Occipital lobe (tissue), 3 donors: ENCODE measurements at places on chromosomes 11 and 22. TPM values are rescaled to one million over a fixed set of nuclear protein-coding genes. Genes with fewer than 3 reads are reported as not detected.

GRCh38 chr11:65381716-65382032 is 772 bp downstream of the SLC25A45 start:
- no peak for DNase-seq

The ARHGAP20 gene
- total RNA-seq, result 66.6 TPM

The CADM1 gene
- total RNA-seq, result 248 TPM

The MGAT3 gene
- 24.8 TPM for total RNA-seq

DNA sequence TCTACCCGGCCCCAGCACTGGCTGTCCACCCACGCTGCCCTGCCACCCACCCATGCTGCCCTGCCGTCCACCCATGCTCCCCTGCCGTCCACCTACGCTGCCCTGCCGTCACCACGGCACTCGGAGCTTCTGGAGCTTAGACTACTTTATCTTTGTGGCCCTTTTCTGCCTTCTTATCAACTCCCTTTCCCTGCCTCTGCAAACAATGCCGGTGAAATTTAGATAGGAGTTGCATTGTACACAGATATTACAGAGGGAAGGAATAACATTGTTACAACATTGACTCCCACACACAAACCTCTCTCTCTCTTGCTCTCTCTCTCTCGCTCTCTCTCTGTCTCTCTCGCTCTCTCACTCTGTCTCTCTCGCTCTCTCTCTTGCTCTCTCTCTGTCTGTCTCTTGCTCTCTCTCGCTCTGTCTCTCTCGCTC is 33.7 kb upstream of the BRSK2 start:
- no peak for DNase-seq

The SPA17 gene
- 5.1 TPM for total RNA-seq

DNA sequence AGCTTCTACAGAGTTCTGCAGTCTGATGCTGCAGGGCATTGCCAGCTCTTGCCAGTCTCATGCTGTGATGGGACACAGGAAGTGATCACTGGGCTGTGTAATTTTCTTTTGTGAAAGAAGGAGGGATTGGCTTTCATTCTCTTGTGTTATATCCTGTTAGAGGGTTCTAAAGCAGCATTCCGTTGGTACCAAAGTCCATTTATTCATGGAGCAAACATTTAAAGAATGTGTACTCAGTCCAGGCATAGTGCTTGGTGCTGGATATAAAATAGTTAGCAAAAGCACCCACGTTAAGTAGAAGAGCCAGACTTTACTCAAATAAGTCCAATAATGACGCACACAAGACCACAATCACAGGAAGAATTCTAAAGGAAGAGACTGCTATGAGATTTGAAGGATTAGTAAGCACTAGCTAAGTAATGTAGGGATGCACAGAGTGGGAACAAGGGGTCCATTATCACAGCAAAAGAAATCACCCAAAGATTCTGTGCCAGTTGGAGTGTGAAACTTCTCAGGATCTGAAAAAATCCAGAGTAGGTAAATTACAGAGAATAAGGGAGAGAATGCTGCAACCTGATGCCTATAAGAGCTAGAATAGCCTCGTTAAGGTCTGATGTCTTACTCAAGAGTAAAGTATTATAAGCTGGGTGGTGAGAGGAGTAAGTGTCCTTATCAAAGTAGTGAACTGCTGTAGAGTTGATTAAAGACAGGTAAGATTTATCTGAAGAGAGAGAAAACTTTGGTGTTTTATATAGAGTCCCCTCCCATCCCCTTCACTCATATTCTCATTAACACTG is 728.3 kb downstream of the METTL15 start:
- DNase-seq, result no peak

DNA sequence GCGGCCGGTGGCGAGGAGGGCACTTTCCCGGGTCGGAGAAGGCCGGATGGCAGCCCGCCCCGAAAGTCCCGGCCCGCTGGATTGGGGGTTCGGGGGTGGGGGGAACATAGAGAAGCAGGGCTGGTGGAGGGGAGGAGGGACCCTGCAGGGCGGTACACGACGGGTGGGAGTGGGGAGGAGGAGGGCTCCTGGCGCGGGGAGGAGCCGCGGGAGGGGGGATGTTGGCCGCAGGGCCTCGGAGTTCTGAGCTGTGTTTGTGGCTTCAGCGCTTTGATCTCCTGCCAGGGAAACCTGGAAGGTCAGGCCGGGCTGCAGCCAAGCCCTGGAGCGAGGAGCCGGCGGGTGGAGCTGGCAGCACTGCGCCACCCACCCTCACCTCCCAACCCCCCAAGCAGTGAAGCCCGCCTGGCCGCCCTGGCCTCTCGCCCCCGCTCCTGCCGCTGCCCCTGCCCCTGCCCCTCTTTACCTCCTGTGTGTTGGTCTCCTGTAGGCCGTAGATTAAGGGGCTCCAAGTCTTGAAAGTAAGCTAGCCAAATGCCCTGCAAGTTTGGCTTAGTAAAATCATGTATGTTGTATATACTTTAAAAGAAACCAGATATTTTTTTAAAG is 30.9 kb downstream of the C22orf31 start:
- DNase-seq, result no peak

DNA sequence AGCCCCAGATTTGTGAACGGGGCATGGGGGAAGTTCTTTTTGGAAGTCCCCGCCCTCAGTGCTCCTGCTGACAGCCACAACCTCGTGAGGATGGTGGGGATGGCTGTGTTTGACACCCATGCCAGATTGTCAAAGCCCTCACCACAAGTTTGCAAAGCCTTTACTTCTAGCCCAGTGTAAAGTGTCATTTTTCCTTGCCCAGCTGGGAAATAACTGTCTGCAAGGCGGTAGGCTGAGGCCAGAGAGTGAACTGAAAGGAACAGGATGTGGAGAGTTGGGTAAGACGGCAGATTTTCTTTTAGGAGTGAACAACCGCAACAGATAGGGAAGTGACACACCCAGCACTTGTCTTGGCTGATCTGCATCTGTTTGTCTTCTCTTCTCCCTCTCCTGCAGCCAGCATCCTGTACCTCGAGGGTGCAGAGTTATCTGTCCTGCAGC is 13.6 kb downstream of the IL17RA start:
- no peak for DNase-seq

The XNDC1N gene
- total RNA-seq, result 6.2 TPM

DNA sequence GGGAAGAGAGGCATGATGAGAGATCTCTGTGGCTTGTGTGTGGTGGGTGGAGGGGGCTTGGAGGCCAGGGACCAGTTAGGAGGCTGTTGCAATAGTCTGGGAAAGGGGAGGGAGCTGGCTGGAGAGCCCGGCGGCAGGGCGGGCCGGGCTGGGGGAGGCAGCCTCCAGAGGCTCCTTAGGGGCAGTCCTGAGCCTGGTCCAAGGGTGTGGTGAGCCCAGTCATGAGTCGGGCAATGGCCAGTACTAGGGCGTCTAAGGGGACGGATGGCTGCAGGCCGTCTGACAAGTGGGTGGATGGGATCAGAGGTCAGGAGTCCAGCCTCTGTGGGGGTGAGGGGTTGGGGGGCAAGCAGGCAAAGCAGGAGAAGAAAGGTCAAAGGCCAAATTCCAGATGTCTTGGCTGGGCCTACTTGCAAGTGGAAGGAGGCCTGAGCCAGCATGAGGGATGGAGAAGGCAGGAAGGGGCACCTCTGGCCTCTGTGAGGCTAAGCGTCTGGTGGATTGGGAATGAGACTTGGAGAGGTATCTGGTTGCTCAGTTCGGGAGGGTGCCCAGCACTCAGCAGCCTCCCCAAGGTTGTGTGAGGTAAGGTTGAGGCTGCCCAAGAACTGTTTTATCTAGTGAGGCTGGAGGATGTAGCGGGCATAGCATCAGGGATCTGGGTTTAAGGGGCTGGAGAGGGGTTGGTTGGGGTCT is 6.0 kb upstream of the CD248 start:
- no peak for DNase-seq

- DNase-seq, result no peak
Measured at GRCh38 chr11:85154294-85154693, 472.9 kb downstream of the DLG2 start.

DNA sequence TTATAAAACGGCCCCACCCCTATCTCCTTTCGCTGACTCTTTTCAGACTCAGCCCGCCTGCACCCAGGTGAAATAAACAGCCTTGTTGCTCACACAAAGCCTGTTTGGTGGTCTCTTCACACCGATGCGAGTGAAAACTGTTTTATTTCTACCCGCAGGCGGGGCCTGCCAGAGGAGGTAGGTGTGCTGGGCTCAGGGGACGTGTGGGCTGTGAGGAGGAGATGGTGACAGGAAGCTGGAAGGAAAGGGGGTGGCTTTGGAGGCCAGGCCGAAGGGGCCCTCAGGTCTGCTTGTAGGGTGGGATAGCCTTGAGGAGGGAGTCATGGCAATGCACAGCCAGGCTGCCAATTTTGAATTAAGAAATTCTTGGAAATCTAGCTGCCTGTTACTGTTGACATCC is 21.3 kb upstream of the KRTAP5-7 start:
- DNase-seq, result no peak

- DNase-seq, result no peak
Measured at GRCh38 chr11:76250520-76251225, 44.4 kb upstream of the WNT11 start.

The LSP1 gene
- 0.47 TPM for total RNA-seq
